ACHN (cell line): ENCODE measurements at places on chromosomes 5 and 9.

- peak; percentile 63 for DNase-seq
These were observed 38.9 kb downstream of the CDH6 start for GRCh38 chr5:31232273-31232888.

GRCh38 chr5:157865781-157866180 lies 6.8 kb upstream of the CLINT1 start:
- DNase-seq: no peak

- DNase-seq: no peak
These were observed 757.5 kb upstream of the CTNND2 start for GRCh38 chr5:12661617-12662370.

DNA sequence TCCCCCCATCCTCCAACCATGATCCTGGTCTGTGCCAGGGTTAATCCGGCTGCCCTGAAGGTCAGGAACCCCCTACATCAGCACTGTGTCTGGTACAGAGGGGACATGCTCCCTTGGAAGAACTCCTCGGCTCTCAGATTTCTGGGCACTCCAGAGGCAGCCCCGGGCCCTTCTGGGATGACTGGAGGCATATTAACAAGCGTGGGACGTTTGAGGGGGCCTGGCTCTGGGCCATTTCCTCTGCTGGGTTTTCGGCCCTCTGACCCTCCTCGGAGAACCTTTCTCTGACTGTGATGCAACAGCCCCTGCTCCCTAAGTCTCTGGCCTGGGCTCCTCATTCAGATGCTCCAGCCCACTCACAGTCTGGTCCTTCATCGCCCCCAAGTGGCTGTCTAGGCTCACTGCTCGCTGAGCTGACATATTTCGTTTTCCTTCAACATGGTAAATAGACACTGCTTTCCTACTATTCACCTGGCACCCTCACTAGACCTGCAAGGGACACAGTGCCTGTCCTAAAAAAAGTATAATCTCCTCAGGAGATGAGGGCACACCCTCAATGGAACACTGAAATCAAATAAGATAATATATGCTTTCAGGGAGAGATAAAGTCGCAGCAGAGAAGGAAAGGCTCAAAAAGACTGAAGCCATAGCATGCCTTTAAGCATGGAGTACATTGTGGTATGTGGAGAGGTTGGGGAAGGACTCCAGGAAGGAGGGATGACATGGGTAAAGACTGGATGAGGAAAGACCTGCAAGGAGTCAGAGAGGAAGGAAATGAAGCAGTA lies 404.7 kb upstream of the TRPC7 start:
- DNase-seq: peak; percentile 47

GRCh38 chr5:31638345-31638744 lies 586 bp upstream of the PDZD2 start:
- DNase-seq: no peak

DNA sequence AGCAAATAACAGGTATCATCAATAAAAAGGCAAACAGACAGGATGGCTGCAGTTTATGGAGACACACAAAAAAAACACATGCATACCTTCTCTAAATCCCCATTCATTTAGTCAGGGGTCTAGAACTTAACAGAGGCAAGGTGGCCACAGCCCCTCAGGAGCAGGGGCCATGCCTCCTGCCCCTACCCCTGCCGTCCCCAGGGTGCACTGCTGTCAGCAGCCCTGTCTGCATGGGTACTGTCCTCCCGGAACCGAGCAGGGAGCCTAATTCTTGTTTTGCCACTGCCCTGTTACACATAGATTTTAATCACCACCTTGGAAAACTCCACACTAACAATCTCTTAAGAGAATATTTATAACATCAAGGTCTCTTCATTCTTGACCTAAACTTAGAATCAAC lies 39.0 kb downstream of the ADAMTS12 start:
- no peak for DNase-seq

- no peak for DNase-seq
These were observed 10.8 kb downstream of the DMRTA1 start for GRCh38 chr9:22457448-22457847.

- DNase-seq: no peak
These were observed 82.1 kb downstream of the SLIT3 start for GRCh38 chr5:169218861-169219260.

DNA sequence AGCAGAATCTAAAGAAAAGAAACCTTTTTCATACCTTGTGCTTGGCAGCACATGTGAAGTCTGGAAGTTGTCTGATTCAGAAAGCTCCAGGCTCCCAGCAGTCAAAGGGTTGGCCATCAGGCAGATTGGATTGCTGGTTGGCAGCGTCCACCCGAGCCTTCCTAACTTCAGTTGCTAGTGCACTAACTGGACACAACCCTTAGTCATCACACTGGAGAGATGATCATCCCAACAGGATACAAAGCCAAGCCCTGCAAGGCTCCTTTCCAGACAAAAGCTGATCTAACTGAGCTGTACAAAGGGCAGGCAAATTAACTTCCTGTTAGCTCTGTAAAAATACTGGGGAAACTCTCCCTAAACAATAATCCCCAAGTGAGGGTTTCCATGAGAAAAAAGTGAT lies 185.6 kb downstream of the SNX18 start:
- no peak for DNase-seq

- no peak for DNase-seq
These were observed 10.3 kb downstream of the TRIM7 start for GRCh38 chr5:181194489-181195248.

DNA sequence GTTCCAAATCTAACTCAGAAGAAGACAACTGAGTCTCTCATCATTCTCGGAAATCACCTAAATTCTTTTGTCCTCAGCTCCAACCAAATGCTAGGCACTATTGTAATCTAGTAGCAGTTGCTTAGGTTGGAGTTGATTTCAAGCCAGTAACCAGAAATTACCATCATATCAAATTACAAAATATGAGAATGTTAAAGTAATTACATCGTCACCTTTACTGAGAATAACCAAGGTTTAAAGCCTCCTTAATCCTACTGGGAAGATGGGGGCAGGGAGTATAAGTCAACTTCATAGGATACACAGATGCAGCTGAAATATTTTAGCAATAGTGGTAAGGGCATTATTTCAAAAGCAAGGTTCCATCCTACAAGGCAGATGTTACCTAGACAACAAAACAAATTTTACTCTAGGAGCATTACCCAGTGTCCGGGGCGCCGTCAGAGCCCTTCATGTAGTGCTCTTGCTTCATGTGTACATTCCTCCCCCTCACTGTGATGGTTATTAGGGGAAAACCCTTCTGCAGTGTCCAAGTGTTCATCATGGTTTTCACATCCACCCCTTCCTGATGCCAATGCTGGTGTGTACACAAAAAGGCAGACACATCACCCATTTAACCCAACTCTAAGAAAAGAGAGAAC lies 19.5 kb downstream of the ERAP1 start:
- DNase-seq: no peak

DNA sequence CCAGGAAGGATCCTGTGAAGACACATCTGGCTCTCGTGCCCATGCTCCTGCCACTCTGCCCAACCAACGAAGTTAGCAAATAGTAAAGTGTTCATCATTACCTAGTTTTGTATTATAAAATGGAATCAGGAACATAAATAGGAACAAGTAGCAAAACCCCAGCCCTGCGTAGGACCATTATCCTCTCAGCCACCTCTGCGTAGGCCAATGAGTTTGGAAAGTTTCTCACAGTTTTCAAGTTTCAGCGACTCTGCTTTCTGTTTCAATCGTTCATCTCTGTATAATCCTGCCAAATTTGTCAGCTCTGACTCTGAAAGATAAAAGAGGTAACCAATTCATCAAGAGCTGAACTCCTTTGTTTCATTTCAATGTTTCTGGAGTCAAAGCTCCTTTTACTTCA lies 10.1 kb upstream of the SPATA24 start:
- no peak for DNase-seq

- no peak for DNase-seq
These were observed 45.7 kb upstream of the PIK3R1 start for GRCh38 chr5:68169903-68170302.

GRCh38 chr5:179914032-179914755 lies 6.5 kb upstream of the TBC1D9B start:
- DNase-seq: no peak

- DNase-seq: no peak
These were observed 14.8 kb downstream of the EEIG1 start for GRCh38 chr9:127965953-127966352.

DNA sequence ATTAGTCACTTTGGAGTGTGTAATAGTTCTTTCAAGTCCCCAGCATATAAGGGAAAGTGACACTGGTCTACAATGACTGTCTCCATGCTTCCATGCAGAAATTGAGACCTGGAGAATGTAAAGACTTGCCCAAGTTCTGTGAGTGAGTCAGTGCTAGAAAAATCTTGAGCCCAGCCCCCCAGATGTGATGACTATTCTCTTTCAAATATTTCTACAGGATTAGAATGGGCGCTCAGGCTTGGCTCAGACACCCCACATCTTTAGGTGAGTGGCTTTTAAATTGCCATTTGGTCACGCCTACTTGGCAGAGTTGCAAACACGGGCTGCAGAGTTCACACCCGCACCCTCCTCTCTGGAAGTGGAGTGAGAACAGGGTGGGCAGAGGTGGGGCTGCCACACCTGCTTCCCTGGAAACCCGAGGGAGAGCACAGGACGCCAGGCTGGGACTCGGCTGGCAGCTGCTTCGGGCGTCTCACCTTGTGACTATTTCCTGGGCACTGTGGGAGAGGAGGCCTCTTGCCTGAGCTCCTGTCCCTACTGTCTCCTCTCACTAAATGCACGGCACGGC lies 37.6 kb downstream of the ROPN1L start:
- DNase-seq: peak; percentile 79

DNA sequence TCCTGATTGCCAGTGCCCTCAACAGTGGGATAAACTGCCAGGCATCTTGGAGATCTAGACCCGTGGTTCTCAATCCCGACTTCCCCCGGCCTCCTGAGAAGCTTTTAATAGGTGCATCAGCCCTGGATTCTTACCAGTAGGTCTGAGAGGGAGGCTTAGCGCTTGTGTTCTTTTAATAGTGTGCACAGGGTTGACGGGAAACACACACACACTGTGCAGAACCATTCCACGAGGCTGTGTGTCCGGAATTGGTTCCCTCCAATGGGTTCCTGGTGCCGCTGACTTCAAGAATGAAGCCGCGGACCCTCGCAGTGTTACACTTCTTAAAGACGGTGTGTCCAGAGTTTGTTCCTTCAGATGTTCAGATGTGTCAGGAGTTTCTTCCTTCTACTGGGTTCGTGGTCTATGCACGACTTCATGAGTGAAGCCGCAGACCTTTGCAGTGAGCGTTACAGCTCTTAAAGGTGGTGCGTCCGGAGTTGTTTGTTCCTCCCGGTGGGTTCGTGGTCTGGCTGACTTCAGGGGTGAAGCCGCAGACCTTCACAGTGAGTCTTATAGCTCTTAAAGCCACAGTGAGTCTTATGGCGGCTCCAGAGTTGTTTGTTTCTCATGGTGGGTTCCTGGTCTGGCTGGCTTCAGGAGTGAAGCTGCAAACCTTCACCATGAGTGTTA lies 46.6 kb upstream of the PRSS3 start:
- DNase-seq: no peak

DNA sequence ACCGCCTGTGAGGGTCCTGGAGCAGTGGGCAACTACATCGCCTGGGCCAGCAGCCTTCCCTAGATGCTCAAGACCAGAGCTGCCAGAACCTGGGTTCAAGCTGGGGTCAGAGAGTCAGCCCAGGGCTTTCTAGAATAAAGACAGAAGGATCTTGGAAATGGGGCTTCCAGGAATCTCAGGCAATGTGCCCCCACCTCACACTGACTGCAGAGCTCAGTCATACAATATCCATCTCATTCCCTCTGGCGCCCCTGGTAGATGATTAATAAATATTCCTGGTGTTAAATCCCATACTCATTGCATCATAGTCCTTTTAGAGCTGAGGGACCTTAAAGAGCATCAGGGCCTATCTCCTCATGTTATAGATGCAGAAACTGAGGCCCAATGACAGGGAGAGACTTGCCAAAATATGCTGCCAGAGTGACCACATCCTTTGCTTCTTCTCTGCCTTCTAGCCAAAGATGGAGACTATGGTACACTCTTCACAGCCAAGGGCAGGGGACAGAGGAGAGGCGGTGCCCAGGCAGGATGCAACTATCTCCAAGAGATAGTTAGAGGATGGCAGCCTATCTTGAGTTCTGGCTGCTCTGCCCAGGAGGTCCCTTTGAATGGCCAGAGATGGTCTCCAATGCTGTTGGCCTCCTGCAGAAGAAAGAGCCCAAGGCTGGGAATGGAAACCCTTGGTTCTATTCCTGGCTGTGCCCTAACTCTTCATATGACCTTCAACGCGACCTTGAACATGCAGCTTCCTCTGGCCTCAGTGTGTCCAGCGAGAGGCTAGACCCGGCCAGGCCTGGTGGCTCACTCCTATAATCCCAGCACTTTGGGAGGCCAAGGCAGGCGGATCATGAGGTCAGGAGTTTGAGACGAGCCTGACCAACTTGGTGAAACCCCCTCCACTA lies 36.2 kb upstream of the IL17B start:
- peak; percentile 64 for DNase-seq

- DNase-seq: no peak
These were observed 12.4 kb upstream of the PAIP1 start for GRCh38 chr5:43569236-43569746.

DNA sequence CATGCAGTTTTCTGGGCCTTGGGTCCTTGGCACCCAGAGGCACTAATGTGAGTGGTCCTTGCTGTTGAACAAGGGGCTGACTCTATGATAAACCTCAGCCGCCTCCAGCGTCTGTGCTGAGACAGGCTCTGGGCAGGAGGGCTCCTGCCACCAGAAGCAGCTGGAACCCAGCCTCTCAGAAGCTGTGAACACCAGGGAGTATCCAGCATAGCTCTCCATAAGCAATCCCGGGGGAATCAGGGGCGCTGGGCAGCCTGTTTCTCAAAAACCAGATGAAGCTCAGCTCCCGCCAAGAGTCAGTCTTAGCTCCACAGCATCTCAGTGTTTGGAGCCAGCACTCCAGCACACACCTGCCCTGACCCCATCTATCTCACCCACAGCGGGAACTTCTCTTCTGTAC lies 170.2 kb downstream of the HSPA4 start:
- no peak for DNase-seq

GRCh38 chr5:139709582-139710318 lies 61.6 kb downstream of the CXXC5 start:
- DNase-seq: no peak

DNA sequence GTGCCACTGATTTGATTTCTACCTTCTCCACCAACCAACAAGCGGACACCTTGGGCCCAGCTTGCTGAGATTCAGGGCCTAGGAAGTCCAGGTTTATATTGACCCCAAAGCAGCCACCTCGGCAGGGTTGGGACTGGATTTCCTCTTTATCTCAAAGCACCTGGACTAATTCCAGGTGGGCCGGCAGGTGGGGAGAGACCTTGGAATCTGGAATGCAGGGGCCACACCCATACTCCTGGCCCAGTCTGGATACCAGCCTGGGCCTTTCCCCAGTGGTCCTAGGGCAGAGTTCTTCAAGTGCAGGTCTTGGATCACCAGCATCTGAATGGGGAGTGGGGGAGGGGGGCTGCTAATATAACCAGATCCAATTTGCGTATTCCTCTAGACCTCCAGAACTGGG lies 93.1 kb downstream of the PCDH1 start:
- no peak for DNase-seq

- no peak for DNase-seq
These were observed 30.1 kb upstream of the IL7R start for GRCh38 chr5:35826554-35826953.

DNA sequence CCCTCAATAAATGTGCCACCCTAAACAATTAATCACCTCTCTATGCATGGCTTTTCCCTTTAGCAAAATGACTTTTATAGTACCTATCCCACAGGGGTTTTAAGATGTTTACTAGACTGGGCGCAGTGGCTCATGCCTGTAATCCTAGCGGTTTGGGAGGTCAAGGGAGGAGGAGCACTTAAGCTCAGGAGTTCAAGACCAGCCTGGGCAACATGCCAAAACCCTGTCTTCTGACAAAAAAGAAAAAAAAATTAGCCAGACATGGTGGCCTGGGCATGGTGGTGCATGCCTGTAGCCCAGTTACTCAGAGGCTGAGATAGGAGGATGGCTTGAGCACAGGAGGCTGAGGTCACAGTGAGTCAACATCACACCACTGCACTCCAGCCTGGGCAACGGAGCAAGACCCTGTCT lies 13.5 kb downstream of the SH3TC2 start:
- DNase-seq: peak; percentile 69
